Tracheal epithelial cell (primary cell): ENCODE measurements at places on chromosomes 2 and 18. TPM values are rescaled to one million over a fixed set of nuclear protein-coding genes. Genes with fewer than 3 reads are reported as not detected.

The DUSP19 gene
- total RNA-seq: 0.24 and 0.43 TPM in 2 replicates

The TM4SF20 gene
- total RNA-seq: not detected in 2 replicates

The LYPD6 gene
- total RNA-seq: 0.43 and 1.7 TPM in 2 replicates

The PDE11A gene
- 0.48 TPM in 1 of 2 replicates, not detected in the other for total RNA-seq

The C18orf63 gene
- total RNA-seq: not detected in 2 replicates

The NPPC gene
- 0.24 TPM in 1 of 2 replicates, not detected in the other for total RNA-seq

The TMEM198 gene
- total RNA-seq: under 0.01 and 0.48 TPM in 2 replicates

The SKA1 gene
- 0.85 and 1.2 TPM in 2 replicates for total RNA-seq

The COL6A3 gene
- 0.21 and 0.72 TPM in 2 replicates for total RNA-seq

The LGALSL gene
- 13.0 and 14.0 TPM in 2 replicates for total RNA-seq
